NCI-H146 (cell line): ENCODE measurements at places on chromosomes 4 and X.

- no peak for DNase-seq
These were observed 316.8 kb upstream of the ZCCHC13 start for GRCh38 chrX:73987166-73987565.

DNA sequence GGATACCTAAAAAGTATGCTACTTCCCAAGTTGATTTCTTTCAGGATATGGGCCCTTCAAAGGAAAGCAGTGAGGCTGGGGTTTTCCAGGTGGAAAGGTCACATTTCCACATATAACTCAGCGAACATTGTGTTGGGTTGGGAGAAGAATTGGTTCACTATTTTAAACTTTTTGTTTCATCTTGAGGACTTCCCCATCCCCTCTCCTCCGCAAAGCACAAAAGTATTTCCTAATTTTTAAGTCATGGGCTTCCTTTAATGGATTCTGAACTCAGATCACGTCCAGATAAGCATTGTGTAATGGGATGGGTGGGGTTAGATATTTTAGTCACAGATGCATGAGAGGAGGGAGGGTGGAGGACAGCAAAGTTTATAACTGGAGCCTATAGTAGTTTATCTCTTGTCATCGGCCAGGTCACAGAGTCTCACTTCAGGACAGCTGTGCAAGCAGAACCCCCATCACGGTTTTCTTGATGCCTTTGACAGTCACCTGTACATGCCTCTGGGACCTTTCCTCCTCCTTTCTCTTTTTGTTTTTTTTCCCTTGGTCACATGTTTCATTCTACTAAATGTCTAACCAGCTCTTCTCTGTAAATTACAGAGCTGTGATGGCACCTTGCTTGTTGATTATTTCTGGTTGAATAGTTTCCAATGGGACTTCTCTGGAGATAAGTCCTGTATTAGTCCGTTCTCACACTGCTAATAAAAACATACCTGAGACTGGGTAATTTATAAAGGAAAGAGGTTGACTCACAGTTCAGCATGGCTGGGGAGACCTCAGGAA lies 115.4 kb downstream of the PTTG2 start:
- DNase-seq: peak; percentile 38

DNA sequence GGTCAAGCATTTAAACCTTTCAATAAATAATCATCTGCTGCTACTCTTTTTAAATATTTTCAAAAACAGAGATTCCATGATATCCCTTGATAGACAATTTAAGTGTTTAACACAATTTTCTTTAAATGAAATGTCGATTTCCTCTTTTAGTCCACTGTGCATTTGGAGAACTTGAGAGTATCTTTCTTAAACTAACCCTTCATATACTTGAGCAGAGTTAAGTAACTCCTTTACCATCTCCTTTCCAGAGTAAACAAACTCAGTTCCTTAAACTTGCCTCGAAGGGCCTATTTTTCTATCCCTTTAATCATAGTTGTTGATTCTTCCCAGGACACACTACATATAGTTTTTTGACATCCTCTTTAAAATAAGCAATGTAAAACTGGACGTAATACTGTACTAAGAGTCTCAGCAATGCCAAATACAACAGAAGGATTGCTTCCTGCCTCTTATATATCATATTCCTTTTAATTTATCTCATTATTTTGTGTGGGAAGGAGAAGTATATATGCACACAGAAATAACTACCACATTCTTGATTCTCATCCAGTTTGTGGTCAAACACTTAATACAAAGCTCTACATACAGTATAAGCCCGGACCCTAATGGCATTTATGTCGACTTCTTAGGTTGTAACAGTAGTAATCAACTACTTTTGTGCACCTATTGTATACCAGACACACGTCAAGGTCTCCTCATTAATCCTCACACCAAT lies 22.8 kb downstream of the RAB28 start:
- no peak for DNase-seq

DNA sequence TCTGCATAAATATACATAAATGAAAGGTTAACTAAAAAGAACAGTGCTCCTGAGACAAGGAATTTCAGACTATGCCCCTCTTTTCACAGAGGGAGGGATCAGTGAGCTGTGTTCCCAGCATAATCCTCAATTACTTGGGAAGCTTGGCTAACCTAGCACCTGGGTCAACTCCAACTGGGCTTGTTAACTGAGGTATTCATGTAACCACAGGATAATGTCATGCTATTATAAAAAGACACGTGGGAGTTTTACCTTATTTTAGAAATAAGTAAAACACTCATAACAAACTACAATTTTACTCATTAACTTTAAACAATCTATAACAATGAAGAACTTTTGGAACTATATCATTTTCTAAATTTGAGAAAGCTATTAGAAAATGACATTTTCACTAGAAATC lies 48.6 kb downstream of the RPGR start:
- DNase-seq: no peak

- no peak for DNase-seq
These were observed 19.7 kb downstream of the QDPR start for GRCh38 chr4:17492058-17492741.

DNA sequence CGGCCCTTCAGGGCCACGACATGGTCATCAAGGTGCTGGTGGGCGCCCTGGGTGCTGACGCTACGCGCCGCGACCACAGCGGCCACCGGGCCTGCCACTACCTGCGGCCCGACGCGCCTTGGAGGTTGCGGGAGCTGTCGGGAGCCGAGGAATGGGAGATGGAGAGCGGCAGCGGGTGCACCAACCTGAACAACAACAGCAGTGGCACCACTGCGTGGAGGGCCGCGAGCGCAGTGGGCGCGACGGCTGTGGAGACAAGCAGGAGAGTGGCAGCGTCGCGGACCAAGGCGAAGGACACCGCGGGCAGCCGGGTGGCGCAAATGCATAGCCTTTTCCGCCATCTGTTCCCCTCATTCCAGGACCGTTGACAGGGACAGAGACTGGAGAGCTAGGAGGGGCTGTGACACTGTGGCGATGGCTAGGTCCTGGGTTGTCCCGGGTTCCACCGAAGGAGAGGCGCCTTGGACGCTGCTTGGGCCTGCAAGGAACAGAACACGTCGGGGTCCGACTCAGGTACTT lies 919 bp downstream of the SOWAHD start:
- DNase-seq: no peak

DNA sequence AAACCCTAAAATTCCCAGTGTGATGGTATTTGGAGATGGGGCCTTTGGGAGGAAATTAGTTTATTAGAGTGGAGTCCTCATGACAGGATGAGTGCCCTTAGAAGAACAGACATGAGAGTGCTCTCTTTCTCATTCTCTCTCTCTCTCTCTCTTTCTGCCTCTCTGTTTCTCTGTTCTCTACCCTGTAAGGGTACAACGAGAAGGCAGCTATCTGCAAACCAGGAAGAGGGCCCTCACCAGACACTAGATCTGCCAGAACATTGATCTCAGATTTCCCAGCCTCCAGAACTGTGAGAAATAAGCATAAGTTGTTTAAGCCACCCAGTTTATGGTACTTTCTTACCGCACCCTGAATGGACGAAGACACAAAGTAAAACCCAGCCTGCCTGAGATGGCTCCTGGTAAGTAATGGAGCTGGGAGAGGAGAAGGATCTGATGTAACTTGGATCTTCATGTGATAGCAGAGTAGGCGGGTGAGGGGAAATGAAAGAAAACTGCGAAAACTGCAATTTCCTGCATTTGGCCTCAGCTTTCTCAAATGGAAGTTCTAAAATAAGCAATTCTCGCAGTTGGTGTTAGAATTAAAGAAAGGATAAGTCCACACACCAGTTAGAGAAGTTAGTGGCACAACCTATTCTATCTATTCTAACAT lies 8.7 kb upstream of the CDS1 start:
- DNase-seq: no peak

DNA sequence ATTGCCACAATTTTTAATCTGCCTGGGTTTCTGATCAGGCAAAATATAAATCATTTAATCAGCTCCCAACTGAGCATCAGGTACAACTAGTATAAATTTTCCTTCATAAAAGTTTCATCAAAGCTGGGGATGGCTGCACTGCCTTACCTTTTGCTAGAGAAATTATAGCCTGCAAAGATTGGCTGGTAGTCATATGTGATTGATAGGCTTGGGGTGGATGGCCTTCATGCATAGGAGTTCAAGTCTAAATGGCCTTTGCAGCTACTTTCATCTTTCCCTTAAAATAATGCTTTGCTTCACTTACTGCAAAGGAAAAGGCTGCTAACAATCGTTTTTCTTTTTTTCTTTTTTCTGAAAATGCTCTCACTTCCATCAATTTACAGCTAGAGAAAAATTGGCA lies 739.7 kb downstream of the CENPC start:
- DNase-seq: no peak

DNA sequence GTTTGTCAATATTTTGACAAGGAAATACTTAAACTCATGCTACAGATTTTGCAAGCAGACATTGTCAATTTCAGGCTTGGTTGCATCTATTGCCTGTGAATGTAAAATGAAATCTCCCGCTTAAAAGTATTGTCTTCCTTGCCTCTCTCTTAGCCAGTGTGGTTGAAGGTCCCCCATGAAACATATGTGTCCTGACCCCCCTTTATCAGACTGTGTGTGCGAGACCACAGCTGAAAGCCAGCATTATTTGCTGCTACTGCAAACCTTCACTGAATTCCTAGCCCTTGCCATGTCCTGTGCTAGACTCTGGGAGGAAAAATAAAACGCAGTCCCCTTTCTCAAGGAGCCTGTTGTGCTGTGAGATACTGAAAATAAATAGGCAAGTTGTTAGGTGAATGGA lies 16.6 kb upstream of the CLNK start:
- no peak for DNase-seq

- no peak for DNase-seq
These were observed 13.0 kb downstream of the CACNA1F start for GRCh38 chrX:49220100-49220499.

- DNase-seq: no peak
These were observed 10.5 kb upstream of the TBC1D19 start for GRCh38 chr4:26573389-26573794.

DNA sequence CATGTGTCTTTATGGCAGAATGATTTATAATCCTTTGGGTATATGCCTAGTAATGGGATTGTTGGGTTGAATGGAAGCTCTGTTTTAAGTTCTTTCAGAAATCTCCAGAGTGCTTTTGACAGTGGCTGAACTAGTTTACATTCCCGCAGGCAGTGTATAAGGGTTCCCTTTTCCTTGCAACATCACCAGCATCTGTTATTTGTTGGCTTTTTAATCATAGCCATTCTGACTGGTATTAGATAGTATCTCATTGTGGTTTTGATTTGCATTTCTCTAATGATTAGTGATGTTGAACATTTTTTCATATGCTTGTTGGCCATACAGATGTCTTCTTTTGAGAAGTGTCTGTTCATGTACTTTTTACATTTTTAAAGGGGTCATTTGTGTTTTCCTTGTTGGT lies 129.8 kb downstream of the TBCK start:
- no peak for DNase-seq

DNA sequence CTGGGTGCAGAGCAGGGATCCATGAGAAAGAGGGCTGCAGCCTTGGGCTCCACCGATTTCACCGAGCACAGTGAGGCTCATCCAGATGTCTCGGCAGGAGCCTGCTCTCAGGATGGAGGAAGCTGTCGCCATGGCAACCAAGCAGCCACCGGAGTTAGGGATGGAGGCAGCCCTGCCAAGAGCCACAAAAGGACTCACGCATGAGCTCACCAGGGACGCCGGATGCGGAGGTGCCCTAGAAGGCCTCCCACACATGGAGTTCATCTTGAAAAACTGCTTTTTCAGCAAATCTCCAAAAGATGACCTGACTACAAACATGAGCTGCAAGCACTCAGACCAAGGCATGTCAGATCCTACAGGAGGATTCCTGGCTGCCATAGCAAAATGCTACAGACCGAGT lies 90.7 kb downstream of the WFS1 start:
- peak; percentile 43 for DNase-seq

DNA sequence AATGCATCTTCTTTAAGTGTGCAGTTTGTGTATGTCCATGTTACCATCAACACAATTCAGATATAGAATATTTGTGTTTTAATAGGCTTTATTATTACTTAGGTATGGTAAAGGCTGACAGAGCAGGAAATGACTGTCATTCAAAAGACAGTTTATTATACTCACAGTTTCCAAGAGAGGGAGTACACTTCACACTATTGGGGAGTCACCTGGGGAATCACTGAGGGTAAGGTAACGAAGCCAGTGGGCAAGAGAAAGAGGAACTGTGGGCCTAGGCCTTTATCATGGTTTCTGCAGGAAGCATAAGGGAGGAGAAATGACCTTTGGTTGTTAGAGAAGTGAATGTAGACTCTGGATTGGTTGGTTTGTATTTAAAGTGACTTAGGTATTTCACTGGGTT lies 235.1 kb upstream of the HCCS start:
- DNase-seq: no peak

DNA sequence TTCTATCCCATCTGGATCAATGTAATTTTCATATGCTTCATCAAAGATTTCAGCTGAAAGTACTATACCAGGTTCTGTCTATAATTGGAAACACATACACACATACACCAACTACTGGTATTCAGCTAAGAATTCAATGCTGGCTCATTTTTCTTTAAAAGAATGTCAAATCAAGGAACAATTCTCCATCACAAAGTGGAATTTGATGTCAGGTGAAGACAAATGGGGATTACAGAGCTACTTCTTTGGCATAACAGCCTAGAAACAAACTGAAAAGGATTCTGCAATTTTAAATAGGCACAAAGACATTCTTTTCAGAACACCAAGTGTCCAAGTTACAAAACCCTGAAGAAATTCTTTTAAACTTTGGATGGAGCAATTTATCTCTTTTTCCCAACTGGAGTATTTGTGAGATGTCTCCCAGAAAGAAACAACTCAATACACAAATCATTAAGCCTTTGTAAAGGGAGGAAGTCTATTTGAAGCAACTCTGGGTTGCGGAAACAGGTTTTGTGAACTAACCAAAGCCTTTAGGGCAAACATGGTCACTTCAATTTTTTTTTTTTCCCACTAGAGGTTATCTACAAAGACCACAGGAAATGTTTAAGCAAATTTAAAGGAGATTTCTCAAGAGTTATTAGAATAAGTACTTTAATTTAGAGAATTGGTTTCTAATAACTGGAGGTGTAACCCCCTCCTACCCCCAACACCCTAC lies 1.9 kb upstream of the FAM9C start:
- no peak for DNase-seq

DNA sequence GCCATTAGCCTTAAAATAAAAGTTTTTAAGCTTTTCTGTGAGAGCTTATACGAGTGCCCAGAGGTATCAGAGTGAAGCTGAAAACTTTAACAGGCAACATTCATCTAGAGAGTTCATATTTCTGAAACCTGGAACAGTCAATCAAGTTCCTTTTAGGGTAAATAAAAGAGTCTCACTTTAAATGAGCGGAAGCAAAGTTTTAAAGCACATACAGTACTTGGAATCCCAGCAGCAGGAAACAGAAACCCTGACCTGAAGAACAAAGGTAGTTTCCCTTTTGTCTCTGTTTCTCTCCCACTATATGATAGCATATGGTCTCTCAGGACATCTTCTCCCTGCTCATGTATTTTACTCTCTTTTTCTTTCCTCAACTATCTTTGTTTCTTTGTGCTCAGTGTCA lies 153.0 kb downstream of the ASB9 start:
- no peak for DNase-seq

DNA sequence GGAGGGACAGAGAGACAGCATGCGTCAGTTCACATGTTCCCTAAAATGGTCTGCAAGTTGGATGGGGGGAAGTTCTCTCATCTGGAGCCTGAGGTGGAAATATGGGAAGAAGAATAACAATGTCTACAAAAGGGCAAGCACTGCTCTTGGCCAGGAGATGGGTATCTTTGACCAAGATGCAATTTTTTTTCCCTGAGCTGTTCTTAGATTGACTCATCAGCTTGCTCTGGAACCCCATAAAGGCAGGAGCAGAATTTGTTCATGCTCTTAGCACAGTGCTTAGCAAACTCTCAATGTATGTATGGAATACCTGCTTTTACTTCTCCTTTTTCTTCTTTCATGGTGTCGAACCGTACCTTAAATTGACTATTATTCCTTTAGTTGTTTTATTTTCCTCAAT lies 90.5 kb upstream of the ZNF827 start:
- no peak for DNase-seq

- no peak for DNase-seq
These were observed 80.6 kb upstream of the CD99 start for GRCh38 chrX:2610246-2611170.
